Iris pigment epithelial cell (primary cell): ENCODE measurements at places on chromosomes 6 and 20.
A peak's percentile ranks its signal among the peaks of the same experiment; 100 is the strongest.

- peak; percentile 59 for DNase-seq
Measured at GRCh38 chr6:131923356-131923755, 27.8 kb downstream of the CCN2 start.

DNA sequence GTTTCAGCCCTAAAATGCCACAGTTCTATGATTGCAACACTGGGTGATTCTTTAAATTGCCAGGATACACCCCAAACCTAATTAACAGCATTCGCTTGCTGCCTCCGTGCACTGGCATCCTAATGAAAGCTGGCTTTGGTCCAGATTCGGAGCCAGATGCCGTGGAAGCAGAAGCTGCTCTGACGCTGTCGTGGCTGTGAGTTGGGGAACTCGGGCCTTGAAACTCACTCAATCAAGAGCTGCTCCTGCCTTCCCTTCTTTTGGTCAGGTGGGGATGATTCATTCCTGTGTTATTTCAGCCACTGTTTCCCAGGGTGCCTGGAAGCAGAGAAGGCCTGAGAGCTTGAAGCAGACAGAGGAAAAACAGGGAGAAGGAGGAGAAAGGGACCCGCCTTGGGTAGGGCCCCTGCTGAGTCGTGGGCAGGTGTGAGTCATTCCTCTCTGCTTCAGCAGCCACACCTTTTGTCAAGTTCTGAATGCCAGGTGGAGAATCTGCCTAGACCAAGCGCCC lies 36.2 kb upstream of the DSP start:
- peak; percentile 72 for DNase-seq

GRCh38 chr6:72324591-72324990 lies 297.3 kb upstream of the KCNQ5 start:
- DNase-seq: no peak

- no peak for DNase-seq
Measured at GRCh38 chr6:48236375-48236774, 125.4 kb upstream of the PTCHD4 start.

DNA sequence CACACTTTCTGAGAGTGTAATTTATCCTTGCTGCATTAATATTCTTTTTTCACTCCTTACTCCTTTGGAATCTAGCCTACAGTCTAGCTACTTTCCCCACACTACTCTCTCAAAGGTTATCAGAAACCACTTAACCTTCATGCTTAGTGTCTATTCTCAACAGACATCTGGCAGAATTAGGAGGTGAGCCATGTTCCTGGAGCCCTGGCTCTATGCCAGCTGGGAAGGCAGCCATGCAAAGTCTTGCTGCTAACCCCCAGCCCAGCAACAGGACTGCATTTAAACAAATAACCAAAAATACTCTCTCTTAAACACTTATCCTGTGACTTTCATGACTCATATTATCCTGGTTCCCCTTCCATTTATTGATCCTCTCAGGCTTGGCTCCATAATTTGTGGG lies 260.2 kb downstream of the BCKDHB start:
- DNase-seq: peak; percentile 59

DNA sequence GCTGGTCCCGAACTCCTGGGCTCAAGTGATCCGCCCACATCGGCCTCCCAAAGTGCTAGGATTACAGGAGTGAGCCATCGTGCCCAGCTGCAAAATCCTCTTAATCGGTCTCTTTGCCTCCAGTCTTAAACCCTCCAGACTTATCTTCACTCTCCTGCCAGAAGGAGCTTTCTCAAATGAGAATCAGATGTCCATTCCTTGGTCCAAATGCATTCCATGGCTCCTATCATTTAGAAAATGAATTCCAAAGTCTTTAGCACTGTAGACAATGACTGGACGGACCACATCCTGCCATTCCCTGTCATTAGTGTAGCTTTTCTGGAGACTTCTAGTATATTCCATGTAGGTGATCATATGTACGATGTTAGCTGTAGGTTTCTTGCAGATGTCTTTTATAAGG lies 141.9 kb downstream of the ID4 start:
- DNase-seq: no peak

DNA sequence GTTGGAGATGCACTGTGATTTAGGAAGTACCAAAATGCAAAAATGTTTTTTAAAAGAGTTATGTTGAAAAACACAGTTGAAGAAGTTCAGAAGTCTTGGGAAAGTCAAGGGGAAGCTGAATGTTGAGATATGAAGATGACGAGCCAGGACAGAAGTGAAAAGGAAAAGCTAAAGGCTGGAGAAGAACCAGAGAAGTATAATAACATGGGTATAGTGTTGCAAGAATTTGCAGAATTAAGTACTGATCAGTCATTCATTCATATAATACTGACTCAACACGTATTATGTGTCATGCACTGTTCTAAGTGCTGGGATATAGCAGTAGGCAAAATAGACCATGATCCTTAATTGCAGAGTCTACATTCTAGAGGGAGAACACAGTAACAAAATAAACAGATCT lies 432.8 kb downstream of the CDC5L start:
- DNase-seq: peak; percentile 77

GRCh38 chr20:23043376-23043775 lies 6.1 kb downstream of the THBD start:
- no peak for DNase-seq

DNA sequence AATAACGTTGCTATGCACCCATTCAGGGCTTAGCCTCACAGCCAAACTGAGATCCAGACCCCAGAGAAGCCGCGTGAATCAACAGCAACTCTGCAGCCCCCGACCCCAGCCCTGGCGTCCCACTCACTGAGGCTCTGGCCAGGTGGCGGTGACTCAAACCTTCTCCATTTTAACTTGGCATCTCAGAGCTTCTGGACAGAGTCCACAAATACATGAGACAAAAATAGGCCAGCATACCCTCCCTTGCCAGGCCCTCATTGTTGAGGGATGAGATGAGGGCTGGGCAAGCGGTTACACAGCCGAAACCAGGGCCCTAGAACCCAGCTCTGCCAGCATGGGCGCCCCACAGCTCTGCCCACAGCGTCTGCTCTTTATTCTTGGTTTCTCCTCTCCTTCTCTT lies 118.4 kb downstream of the MYLK4 start:
- DNase-seq: peak; percentile 30

DNA sequence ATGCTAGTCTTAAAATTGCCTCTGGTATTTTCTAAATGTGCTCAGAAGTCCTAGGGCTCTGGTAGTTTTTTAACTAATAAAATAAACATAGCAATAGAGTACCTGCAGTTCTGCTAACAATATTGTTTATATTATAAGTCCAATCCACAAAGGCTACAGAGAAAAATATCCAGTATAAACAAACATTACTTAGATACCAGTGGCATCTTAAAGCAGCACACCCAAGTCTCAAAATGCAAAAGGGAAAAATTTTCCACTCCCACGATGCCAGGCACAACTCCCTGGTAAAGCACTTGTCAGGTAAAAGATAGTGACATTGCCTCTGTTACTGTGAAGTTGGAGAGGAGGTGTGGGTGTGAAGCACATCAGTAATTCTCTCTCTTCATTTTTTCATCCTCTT lies 123.3 kb downstream of the OGFRL1 start:
- no peak for DNase-seq

- no peak for DNase-seq
Measured at GRCh38 chr20:51945881-51946280, 143.6 kb upstream of the SALL4 start.

GRCh38 chr6:56708810-56709597 lies 66.3 kb upstream of the DST start:
- DNase-seq: peak; percentile 81

GRCh38 chr6:130968476-130968875 lies 94.6 kb downstream of the EPB41L2 start:
- no peak for DNase-seq

DNA sequence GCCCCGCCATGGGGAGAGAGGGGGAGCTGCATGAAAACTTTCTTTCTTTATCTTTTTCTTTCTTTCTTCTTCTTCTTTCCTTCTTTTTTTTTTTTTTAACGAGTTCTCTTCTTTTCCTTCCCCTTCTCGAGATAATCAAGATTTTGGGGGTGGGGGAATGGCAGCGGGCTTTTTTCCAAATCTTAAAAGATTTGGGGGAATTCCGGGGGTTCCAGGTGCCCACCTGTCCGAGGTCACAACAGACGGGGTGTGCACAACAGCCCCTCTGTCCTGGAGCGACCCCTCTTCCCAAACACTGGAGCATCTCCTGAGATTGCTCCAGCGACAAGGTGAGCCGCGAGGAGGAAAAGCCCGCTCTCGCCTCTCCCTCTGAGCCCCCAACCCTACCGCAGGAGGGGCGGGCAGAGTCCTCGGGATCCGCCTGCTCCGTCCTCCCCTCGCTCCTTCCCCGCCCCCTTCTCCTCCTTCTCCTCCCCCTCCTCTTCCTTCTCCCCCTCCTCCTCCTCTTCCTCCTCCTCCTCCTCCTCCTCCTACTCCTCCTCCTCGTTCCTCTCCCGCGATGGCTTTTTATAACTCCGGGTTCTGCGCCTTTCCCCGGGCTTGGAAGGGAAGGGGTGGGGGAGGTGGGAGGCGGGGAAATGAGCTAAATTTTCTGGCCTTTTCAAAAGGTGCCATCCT lies 689 bp upstream of the KCNB1 start:
- DNase-seq: no peak

- DNase-seq: no peak
Measured at GRCh38 chr20:7305976-7306375, 538.5 kb downstream of the BMP2 start.

GRCh38 chr6:23728707-23729106 lies 397.3 kb upstream of the NRSN1 start:
- no peak for DNase-seq

- DNase-seq: no peak
Measured at GRCh38 chr6:123803504-123804013, at the start of gene NKAIN2. Gene NKAIN2, plus strand, starts transcription at chr6:123803865.

DNA sequence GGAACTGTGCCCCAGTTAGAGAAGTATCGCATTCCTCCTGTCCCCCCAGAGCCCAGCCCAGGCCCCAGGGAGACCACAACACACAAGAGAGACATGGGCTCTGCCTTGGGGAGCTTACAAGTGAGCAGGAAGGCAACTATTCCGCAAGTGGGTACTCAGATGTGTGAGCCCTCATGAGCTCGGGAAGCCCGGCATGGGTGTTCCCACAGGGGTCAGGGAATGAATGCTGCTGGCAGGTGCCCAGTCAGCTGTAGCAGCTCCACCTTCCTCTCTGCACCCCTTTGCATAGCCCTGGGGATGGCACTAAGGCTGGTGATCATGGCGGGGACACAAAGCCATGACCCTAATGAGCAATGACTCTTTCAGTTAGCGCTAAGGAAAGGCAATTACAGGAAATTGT lies 194.1 kb downstream of the SYNDIG1 start:
- no peak for DNase-seq

DNA sequence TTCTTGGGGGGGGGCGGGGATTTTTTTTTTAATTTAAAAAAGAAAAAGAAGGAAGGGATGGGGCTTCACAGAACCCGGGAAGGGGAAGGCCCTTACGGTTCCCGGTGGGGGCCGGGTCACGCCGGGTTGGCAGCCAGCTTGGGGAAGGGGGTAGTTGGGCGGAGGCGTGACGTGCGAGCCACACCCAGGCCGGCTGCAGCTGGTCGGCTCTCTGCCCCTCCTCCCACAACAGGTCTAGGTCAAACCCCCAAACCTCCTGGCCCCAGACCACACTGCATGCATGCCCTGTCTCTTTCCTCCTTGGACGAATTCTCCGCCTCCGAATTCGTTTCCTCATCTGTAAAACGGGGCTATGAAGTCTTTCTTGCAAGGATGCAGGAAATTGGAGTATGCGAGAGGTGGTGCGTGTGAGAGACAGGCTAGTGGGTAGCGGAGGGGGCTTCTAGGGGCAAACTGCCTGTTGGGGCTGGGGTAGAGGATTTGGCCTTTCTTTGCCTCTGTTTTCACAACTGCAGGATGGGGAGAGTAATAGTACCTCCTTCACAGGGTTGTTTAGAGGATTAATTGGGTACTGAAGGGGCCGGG lies 828 bp downstream of the HCK start:
- no peak for DNase-seq

DNA sequence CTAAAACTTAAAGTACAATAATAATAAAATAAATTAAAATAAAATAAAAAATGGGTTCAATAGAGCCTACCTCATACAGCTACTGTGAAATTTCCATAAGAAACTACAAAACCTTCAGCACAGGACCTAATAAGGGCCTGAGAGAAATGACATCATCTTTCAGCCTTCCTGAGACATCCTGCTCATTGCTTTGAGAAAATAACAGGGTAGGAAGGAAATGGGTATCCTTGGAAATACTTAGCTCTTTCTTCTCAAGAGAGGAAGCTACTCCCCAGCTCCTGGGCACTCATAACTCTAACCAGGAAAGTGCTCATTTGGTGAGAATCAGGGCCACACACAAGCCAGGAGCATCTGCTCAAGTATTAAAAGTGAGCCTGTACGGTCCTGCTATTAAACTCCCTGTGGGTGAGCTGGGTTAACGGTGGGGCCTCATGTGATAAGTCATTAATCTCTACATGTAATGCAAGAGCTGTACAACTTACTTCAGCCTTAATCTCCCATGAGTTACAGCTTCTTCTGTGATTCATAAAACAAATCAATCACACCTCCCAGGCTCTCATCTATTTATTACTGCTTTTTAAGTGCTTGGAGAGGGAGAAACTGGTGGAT lies 141.4 kb downstream of the MAFB start:
- DNase-seq: no peak

GRCh38 chr6:20778459-20778858 lies 244.2 kb downstream of the CDKAL1 start:
- no peak for DNase-seq

- no peak for DNase-seq
Measured at GRCh38 chr6:31450751-31451150, 47.2 kb upstream of the MICB start.

GRCh38 chr20:53444401-53445149 lies 149.1 kb downstream of the ZNF217 start:
- no peak for DNase-seq
